Stimulated activated CD4-positive, alpha-beta T cell treated with anti-CD3 and anti-CD28 coated beads, Interleukin-12 subunit alpha, Interleukin-12 subunit beta, amount 100 ng/mL, for 4 hours (primary cell): ENCODE measurements at places on chromosomes 3 and 15.

GRCh38 chr3:177282119-177282655, 84.9 kb upstream of the TBL1XR1 start:
- DNase-seq: no peak

- no peak for DNase-seq
Measured at GRCh38 chr3:150844484-150844883, 60.8 kb downstream of the MINDY4B start.

DNA sequence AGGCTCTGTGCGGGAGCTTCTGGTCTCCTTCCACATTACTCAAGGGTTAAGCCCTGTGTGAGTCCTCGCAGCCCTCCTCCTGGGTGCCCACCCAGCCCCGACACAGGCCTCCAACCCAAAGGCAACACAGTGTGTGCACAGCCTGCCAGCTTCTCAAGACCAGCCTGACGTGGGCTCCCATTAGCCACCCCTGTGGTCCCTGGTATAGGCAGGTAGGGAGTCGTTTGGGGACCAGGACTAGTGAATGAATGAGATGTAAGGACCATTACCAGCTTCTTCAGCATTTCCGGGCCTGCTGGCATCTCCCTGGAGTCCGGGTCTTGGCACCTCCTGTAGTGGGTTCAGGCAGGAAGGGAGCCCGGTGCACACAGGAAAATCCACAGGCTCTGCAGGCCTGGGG, 20.2 kb upstream of the PLXNA1 start:
- no peak for DNase-seq

DNA sequence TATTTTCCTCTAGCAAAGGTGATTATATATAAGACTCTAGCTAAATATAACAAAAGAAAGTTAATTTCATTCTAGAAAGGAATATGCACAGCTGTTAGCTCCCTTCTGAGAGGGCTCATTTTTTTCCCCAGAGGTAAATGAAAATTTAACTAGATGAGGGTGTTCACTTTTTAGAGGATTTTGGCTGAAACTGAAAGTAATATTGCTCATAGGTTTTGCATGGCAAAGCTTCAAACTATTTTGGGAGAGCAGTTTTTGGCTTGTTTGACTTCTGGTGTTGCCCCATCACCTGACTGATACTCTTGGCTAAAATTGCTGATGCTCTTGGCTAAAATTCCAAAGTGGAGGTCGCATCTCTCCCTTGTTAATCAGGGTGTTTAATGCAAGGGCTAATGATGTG, 311.9 kb downstream of the EDEM1 start:
- no peak for DNase-seq

DNA sequence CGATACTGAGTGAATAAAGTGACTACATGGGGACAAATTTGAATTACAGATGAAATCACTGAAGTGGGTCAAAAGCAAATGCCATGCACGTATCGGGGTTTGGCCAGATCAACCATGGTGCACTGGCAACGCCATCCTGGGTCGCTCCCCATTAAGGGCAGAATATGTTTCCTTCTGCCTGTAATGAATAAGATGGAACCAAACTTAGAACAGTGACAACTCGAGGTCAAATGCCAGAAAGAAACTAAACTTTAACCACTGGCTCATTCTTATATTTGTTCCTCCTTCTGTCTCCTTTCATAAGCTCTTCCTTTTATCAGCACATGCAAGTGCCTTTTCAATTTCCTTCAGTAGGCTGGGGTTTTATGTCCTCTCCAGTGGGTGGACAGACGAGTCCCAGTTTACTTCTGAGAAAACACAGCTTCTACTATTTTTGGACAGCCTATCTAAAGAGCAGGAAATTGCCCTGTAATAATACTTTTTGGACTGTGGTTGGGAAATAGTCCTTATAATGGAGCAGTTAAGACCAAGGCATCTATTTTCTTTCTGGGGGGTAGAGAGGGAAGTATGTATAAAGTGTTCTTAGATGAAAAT, 61.4 kb downstream of the WHAMM start:
- no peak for DNase-seq

GRCh38 chr3:31937225-31937624, 43.8 kb downstream of the OSBPL10 start:
- DNase-seq: no peak

DNA sequence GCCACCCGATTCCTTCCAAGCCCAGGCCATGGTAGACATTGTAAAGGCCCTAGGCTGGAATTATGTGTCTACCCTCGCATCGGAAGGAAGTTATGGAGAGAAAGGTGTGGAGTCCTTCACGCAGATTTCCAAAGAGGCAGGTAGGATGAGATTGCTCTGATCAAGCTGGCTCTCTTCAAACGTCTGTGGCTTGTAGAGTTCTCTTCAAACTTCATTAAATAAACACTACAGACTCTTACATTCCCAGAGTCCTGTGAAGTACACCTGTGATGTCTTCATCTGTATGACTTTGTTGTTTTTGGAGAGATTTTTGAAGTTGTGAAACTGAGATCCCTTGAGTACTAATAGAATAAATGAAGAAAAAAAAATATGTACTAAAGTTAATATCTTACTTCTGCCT, 285.6 kb downstream of the GRM7 start:
- no peak for DNase-seq

GRCh38 chr3:144585953-144586352, 614.3 kb downstream of the DIPK2A start:
- DNase-seq: no peak

DNA sequence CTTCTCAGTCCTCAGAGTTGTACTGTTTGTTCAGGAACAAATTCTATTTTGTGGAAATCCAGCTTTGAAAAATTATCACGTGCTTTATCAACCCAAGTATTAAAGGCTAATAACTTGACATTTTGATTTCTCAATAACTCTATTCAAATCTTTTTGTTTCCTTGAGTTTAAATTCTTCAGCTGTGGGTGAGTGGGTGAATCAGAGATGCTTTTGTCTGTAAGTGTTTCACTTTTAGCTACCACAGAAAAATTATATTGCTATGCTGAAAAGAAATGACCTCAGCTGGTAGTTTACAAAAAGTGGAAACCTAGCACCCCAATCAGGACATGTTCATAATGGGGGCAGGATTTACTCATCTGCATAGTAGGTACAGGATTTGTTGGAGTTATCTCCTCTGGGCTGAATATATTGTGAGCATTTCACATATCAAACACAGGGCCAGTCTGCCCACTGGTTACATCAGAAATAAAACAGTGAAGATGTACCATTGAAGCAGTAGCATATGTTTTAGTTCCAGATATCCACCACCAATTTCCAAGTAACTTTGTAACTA, 30.5 kb downstream of the MINDY4B start:
- no peak for DNase-seq

DNA sequence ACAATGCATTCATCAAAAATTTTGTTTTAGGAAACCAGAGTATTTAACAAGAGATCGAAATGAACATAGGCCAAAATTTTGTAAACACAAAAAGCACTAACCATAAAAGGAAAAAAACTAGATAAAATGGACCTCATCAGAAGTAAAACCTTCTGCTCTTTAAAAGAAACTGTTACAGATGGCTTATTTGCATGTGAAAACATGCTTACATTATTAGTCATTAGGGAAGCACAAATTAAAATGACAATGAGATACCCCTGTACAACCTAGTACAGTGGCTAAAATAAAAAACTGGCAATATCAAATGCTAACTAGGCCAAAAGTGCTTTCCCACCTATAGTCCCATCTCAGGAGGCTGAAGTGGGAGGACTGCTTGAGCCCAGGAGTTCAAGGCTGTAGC, 19.3 kb downstream of the UBR1 start:
- DNase-seq: no peak

DNA sequence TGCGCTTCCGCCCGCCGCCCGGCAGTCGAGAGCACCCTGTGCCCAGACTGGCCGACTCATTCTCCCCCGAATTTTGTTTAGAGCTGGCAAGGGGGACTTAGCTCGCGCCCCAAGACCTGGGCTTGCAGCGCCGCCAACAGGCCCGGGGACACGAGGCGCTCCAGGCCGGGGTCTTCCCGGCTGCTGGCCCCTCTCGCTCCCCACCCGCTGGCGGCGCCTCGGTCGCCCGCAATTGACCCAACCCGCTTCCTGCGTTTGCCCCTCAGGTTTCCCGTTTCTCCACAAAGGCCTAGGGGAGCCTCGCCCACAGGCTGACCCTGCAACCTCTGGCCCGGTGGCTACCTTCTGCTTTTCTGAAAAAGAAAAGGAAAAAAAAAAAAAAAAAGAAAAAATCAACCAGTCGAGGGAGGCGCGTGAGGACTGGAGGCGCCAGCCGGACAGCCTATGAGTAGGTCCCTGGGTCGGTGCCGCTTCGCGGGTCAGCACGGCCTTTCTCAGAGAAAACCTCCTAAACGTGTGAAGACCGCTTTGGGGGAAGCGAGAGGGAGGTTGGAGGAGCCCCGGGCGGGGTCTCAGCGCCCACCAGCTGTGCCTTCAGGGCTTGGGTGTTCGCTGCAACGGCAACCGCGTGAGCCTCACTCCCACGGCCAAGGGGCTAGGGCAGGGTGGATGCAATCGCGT, 7.2 kb downstream of the FOXL2 start:
- DNase-seq: no peak

DNA sequence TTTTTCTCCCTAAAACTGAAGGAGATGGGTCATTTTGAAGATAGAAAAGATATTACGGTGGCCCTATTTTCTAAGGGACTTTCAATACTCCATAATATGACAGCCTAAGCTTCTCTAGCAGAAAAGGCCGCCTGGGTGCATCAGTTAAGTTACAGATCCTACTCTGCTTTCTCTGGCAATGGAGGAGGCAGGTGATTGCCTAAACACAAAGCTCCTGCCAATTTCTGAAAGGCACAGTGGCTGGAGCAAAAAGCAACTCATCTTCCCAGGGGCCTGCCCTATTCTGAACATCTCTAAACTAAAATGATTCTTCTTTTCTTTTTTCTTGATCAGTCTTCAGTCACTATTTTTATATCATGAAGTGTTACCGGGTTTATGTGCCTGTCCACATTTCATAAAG, 276.7 kb downstream of the CNTN4 start:
- DNase-seq: no peak

DNA sequence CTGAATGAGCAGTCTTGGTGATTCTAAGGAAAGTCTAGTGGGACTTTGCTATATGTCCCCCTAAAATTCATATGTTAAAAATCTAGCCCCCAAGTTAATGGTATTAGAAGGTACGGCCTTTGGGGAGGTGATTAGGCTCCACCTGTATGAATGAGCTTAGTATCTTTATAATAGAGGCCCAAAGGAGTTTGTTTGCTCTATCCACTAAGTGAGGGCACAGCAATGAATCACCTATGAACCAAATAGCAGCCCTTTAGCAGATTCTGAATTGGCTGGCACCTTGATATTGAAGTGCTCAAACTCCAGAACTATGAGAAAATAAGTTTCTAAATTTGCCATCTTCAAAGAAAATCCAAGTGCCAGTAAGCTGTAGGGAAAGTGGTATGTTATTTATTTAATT, 187.9 kb downstream of the SUCNR1 start:
- no peak for DNase-seq

DNA sequence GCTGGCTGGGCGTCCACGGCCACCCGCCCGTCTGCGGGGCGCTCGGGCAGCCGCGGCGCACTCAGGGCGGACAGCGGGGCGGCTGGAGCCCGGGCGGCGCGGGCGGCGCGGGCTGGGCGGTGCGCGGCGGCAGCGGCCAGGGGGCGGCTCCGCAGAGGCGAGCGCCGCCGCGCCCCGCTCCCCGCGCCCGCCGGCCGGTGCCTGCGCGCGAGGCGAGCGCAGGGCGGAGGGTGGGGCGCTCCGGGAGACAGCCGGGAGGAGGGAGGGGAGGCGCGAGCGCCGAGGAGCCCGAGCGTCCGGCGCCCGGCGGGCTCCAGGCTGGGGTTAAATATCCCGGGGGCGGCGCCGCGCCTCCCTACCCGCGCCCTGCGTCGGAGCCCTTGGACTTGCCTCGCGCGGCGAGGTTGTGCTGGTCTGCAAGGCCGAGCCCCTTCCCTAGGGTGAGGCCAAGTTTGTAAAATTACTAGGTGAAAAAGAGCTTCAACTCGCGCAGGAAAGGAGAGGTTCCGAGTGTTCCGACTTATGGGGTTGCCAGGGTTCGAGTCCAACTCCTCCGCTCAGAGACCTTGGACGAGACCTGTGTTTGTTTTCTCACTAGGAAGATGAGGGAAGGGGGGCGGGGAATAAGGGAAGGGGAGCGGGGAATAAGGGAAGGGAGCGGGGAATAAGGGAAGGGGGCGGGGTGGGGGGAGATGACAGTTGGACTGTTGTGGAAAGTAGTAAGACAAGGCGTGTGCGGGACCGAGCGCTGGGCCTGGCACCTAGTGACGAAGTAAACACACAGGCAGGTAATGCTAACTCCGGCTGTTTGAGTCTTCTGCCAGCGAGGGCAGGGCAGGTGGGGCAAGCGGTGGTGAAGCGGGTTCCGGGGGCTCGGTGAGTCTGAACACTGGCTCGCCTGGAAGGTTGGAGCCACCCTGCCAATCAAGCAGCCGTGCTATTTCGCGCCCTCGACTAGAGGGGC, at the start of gene TNFAIP8L3:
Gene TNFAIP8L3, minus strand, starts transcription at position 301 of the 964 bp plus-strand sequence. CDS start 311 bp downstream, outside the sequence.
- DNase-seq: no peak

- no peak for DNase-seq
Measured at GRCh38 chr3:143224716-143225115, 105.1 kb downstream of the CHST2 start.

DNA sequence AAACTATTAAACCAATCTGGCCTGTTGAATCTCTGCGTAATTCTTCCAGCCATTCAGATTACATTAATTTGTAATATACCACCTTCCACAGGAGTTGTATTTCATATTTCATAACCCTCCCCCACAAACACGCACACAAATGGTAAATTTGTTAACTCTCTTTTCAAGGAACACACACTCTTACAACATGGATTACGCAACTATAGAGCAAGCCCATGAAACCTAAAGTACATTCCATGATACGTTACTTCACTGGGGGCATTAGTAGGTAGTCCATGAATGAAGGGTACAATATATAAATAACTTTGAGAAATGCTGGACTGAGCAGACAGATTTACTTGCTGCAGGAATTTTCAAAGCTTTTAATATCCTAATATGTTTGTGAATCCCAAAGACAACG, 65.0 kb downstream of the TRIM69 start:
- no peak for DNase-seq

DNA sequence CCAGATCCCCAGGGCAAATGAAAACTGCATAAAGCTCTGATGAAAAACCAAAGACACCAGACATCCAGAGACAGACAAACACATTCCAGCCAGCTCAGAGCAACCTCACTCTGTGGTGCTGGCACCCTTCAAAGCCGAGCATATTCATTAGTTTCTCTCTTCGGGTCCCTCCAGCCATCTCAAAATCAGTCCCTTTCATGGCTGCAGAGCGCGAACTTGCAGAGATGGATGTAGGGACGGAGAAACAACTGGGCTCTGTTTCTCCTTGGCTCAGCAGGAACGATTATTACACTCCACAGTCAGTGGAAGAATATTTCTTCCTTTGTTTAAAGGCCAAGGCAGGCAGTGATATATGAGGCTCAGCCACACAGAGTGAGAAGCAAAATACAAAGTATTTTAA, 50.4 kb upstream of the SYN2 start:
- no peak for DNase-seq

GRCh38 chr15:42457445-42458442, 33.2 kb downstream of the ZNF106 start:
- DNase-seq: no peak

- peak; percentile 3 for DNase-seq
Measured at GRCh38 chr3:72960812-72961518, 35.6 kb upstream of the PPP4R2 start.

DNA sequence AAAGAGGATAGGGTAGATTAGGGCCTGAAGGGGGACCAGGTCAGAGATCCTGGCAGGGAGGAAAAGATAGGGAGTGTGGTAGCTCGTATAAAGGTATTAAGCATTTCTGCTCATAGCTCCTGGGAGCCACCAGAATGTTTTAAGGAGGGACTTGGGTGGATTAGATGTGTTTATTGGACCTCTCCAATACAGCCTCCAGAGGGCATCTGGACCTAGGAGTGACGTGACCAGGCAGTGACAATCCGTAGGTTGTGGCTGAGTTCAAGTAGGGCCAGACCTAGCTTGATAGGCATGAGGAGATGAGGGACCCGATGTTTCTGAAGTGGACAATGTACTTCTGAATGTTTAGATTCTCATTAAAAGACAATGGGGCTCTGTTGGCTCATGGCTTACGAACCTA, 435.2 kb downstream of the MCTP2 start:
- no peak for DNase-seq
